ENCODE measurements at places on chromosomes 12 and 14. TPM values are rescaled to one million over a fixed set of nuclear protein-coding genes. Genes with fewer than 3 reads are reported as not detected.

The SYT1 gene
- total RNA-seq: 25.2 TPM

The TAS2R42 gene
- total RNA-seq: not detected

The NELL2 gene
- total RNA-seq: not detected

The GARIN6 gene
- total RNA-seq: not detected

The KRT6A gene
- 2.7 TPM for total RNA-seq
